ENCODE measurements at places on chromosomes 12 and 14.
A peak's percentile ranks its signal among the peaks of the same experiment; 100 is the strongest.

DNA sequence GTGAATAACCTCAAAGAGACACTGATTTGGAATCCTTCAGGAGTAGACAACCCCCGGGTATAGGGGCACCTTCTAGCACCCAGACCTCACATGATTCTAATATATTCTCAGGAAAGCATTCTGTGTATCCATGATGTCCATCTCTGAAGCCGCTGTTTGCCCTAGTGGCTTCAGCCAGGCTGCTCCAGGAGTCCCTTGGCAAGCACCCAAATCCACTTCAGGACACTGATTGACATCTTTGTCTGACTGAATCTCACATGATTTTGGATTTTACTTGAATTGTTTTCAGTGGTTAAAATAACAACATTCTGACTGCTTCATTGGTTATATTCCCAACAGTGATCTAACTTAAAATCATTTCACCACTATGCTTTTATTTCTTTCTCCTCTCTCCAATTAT is 390.5 kb upstream of the CLEC14A start:
- DNase-seq: no peak

DNA sequence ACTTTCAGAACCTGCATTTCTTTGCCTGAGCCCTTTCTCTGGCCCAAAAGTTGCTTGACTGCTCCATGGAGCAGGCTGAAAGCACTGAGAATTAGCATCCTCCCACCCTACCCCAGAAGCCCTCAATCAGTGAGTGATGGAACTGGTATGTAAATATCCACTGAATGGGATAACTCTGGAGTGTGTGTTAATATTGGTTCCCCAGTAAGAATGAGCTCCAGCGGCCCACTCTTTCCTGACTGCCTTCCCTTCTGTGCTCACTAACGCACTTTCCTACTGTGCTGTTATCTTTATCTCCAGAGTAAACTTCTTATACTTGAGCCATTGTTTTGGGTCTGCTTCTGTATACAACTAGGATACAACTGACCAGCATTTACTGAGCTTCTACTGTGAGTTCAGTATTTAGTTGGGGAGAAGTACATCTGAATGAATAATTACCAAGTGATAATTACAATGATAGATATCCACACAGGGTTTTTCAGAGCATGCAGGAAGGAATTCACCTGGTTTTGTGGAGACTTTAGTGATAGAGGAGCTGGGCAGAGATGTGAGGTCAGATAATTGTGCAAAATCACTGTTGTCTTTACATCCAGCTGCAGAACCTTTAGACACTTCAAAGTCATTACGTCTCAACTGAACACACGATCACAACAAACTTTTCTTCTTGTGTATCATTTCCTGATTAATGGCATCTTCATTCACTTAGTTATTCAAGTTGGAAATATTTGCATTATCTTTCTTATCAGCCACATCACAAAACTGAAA is 149.2 kb upstream of the BTG1 start:
- no peak for DNase-seq

GRCh38 chr12:24730489-24730896 is 218.4 kb downstream of the BCAT1 start:
- no peak for DNase-seq

GRCh38 chr12:70247653-70248199 is 4.5 kb downstream of the CNOT2 start:
- no peak for DNase-seq

DNA sequence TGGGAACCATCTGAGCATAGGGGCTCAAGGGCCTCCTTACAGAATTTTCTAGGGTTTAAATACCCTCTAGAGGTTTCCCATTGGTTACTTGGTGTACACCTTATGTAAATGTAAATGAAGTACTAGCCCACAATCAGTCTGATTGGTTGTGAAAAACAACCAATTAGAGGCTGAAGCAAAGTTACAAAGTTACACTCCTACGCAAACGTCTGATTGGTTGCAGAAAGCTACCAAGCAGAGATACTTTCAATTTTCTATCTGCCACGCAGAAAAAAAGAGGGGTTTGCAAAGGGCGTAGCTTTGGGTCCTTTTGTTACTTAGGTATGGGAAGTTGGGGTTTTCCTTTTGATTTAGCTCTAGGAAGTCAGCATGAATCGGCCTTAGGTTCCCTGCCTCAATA is 1.8 kb upstream of the TMEM19 start:
- no peak for DNase-seq

GRCh38 chr14:101217080-101217463 is 313.6 kb upstream of the RTL1 start:
- no peak for DNase-seq

- DNase-seq: no peak
Observed at GRCh38 chr12:121958541-121959240, 40.3 kb downstream of the CFAP251 start.

- DNase-seq: no peak
Observed at GRCh38 chr12:45946435-45946834, 43.9 kb downstream of the SCAF11 start.

GRCh38 chr12:28958553-28959195 is 190.4 kb upstream of the FAR2 start:
- no peak for DNase-seq

GRCh38 chr12:104297477-104298113 is 5.9 kb upstream of the EID3 start:
- no peak for DNase-seq

DNA sequence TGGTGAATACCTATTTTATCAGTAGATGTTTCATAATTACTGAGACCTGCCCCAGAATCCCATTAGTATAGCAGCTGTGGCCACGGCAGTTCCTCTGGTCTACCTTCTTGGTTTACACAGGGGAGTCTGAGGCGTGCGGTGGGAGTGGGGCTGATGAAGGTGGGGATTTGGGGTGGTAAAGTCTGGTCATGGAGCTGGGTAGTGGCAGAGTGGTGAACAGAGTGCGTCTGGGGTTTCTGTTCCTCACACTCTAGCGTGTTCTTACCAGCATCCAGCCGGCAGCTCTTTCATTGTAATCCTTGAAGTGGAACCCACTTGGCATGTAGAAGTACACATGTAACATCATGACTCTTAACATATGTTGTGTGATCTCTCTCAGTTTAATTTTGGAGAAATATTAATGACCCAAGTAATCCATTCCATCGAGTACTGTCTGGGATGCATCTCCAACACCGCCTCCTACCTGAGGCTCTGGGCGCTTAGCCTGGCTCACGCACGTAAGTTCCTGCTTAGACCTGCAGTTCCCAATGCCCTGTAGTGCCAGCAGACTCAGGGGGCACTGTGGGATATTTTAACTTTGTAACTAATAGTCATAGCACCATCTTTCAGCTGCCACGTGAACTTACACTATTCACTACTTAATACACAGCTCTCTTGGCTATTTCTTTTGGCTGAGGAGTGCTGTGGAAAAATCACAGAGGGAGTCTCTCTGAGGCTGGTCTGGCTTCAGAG is 7.9 kb upstream of the DNAH10 start:
- no peak for DNase-seq

- no peak for DNase-seq
Observed at GRCh38 chr12:46187023-46187422, 81.8 kb downstream of the SLC38A1 start.

GRCh38 chr14:43522901-43523300 is 984.2 kb downstream of the FSCB start:
- no peak for DNase-seq

- DNase-seq: no peak
Observed at GRCh38 chr14:91346838-91347173, 70.8 kb downstream of the CCDC88C start.

- no peak for DNase-seq
Observed at GRCh38 chr14:70023871-70024270, 144.7 kb downstream of the SMOC1 start.

DNA sequence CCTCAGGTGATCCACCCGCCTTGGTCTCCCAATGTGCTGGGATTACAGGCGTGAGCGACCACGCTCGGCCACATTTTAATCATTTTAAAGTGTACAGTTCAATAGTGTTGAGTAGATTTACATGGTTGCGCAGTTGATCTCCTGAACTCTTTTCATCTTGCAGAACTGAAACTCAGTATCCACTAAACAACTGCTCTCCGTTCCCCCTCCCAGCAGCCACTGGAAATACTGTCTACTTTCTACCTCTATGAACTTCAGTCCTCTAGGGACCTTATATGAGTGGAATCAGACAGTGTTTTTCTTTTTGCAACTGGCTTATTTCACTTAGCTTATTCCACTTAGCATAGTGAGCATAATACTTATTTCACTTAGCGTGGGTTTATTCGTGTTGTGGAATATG is 53.7 kb downstream of the KCTD10 start:
- no peak for DNase-seq

DNA sequence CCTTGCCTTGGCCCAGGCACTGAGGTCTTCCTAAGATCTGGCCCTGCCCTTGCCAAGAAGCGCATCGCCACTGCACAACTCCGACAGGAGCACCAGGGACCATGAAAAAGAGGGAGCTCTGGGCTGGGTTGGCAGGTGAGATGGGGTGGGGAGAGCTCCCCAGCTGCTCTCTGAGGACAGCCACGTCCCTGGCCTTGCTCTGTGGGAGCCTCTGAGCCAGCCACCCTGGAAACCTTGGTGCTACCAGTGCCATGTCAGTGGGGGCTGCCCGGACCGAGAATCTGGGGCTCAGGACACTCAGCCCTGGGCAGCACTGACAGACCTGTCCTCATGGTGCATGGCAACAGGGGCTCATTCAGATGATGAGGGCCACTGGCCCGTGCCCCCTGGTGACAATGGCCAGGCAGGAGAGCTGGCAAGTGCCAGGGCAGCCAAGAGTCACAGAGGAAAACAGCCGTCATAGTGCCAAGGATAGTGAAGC is 134.8 kb downstream of the ZFP36L1 start:
- DNase-seq: no peak

GRCh38 chr14:61003571-61003970 is 22.5 kb downstream of the SLC38A6 start:
- DNase-seq: no peak

DNA sequence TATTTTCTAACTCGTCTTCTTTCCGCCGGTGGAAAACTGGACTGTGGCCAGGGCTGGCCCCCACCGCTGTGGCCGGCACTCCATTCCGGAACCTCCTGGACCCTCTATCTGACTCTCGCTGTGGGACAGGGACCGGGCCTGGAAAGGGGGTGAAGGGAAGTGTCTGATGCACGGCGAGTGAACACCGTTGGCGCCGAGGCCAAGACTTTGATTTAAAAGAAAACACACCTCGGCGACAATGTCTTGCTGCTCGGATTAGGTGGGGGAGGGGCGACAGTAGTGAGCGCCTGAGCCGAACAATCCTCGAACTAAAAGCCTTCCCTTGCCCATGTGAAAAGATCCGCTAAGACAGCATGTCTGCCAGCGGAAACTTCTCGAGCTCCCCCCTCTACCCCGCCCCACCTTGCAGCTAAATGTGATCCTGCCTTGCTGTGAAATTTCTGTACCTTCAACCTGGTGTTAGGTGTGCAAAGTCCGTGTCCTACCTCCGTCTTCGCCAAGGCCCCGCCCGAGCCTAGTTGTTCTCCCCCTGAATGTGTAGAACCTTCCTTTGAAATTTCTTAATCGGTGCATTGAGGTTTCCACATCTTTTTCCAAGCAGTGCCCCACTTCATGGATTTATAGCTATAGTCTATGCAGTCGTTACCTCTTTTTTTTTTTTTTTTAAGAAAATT is 862 bp upstream of the HOTAIR start:
- DNase-seq: no peak

- no peak for DNase-seq
Observed at GRCh38 chr12:1773937-1774655, 46.3 kb upstream of the LRTM2 start.

DNA sequence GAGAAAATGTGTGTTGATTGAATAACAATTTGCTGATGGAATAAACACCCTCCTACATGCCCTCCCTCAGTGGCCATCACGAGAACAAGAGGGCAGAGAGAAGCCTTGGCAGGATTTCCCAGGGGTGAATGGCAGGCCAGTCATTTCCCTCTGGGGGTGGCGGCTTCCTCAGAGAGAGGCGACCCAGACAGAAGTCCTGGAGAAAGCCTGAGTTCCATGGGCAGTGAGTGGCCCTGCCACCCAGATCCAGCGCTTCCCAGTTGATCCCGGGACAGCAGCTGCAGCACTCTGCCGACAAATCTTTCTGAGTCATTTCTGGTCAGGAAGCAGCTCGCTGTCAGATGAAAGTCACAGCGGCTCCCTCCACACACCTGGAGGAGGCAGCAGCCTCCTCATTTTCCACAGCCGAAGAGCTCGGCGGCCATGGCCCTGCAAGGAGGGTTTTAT is 123.0 kb downstream of the SCARB1 start:
- peak; percentile 26 for DNase-seq

DNA sequence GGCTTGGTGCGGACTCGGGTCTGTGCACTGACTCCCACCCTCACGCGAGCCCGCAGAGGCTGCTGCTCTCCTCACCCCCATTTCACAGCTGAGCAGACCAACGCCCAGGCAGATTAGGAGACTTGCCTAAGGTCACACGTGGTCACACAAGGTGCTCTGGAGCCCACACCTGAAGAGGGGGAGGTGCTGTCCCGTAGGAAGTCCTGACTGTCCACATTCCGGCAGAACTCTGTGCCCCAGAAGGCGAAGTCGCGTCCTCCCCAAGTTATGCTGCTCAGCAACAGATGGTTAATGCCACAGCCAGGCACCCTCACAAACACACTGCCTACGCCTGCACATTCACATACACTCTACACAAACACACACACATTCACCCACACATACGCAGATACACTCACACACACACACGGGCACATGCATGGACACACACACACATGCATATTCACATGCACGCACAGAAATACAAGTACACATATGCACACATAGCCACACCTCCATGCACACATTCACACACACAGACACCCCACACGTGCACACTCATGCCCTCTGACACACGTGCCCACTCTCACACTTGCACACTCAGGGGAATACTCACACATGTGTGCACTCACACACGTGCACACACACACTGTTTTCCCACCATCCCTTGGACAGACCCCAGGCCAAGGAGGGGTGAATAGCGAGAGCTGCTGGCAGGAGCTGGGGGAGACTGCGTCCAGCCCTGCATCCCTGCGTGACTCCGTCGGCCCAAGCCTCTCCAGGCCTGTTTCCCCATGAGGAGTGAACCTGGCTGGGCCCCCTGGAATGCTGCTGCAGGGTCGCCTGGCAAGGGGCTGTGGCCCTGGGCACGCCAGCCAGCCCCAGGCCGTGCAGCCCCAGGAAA is 4.1 kb downstream of the C14orf180 start:
- no peak for DNase-seq

GRCh38 chr12:30753233-30753632 is 1.5 kb downstream of the CAPRIN2 start:
- DNase-seq: peak; percentile 31

Data from activated naive CD8-positive, alpha-beta T cell treated with anti-CD3 and anti-CD28 coated beads, Interleukin-2, amount 50 U/mL, for 24 hours (primary cell).